Sigmoid colon (tissue), 7 donors: ENCODE measurements at places on chromosomes 1 and 21. TPM values are rescaled to one million over a fixed set of nuclear protein-coding genes. Genes with fewer than 3 reads are reported as not detected.
A peak's percentile ranks its signal among the peaks of the same experiment; 100 is the strongest.

DNAJC6 gene
- polyA plus RNA-seq, result 0.23 TPM

FAM131C gene
- polyA plus RNA-seq, result not detected

GRIK3 gene
- 0.60 TPM for polyA plus RNA-seq

DNA sequence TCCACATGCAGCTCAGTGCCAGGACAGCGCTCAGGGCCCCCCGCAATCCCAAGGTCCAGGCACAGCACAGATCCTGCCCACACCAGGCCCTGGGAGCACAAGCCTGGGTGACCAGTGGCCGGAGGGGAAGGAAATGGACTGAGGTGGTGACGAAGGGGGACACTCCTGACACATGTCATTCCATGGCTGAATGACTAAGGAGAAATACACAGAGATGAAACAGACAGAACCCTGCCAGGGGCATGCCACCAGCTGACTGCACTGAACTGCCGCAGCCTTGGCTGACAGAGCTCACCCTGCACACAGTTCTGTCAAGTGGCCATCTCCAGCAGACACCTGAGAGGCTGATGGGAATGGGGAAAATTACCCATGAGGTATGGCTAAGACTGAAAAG, 56.1 kb downstream of the HSF2BP start:
- DNase-seq, result no peak

DNA sequence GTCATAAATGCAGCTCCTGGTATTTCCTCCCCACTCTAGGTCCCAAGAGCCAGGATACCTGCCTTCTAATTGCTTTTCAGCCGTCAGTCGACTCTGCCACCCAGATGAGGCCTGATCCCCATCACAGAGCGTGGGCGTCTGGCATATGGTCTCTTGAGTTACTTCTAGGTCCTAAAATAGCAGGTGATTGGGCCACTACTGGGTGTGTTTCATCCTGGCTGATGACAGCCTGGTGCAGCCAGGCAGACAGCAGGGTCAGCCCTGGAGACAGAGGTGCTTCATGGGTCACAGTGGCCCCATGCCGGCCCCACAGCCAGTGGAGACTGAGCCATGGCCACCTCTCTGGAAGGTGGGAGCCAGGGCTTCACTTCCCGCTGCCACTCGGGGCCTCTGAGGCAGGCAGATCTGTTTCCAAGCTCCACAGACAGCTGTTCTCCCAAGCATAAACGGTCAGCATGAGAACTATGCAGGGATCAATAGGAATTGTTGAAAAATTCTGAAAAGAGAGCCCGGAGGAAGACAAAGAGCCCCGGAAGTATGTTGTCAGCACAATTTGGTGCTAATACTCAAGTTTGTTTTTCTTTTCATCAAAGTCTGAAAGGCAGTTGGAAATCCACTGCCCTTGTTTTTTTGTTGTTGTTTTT, 83.0 kb downstream of the MAN1C1 start:
- DNase-seq, result no peak

- no peak for DNase-seq
Observed at GRCh38 chr1:61655453-61655852, 69.5 kb downstream of the TM2D1 start.

DNA sequence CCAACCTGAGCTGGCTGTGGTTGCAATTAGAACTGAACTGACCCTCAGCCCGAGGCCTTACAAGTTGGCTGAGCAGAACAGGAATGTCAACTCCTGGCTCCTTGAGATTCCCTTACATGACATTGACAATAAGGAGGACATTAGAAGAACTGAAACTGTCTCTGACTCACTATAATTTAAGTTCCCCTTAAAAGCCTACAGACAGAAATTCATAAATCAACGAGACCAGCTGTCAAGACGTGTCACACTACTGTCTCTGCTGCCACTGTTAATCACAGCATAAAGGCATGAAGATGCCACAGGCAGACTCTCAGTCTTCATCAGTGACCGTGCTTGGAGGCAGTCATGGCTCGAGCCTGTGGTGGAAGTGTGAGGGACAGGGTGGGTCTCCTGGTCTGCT, 168.8 kb downstream of the GABPA start:
- DNase-seq, result no peak

DNA sequence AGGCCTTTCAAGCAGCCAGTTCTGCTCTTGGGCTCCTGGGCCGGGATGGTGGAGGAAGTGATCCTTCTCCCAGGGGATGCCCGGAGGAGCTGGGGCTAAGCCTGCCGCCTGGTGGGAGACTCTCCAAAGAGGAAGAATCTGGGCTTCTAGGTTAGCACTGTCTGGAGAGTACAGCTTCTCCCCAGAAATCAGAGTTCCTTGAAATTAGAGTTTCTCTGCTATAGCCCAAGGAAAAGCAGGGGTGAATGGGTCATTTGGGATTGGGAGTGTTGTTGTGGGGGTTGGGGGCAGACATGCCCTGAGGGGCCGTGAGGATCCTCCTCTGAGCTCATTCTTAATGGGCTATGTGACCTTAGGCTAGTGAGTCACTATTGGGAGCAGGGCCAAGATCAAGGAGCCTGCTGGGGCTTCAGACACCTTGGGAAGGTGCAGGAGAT, 6.5 kb downstream of the LGR6 start:
- no peak for DNase-seq

DNA sequence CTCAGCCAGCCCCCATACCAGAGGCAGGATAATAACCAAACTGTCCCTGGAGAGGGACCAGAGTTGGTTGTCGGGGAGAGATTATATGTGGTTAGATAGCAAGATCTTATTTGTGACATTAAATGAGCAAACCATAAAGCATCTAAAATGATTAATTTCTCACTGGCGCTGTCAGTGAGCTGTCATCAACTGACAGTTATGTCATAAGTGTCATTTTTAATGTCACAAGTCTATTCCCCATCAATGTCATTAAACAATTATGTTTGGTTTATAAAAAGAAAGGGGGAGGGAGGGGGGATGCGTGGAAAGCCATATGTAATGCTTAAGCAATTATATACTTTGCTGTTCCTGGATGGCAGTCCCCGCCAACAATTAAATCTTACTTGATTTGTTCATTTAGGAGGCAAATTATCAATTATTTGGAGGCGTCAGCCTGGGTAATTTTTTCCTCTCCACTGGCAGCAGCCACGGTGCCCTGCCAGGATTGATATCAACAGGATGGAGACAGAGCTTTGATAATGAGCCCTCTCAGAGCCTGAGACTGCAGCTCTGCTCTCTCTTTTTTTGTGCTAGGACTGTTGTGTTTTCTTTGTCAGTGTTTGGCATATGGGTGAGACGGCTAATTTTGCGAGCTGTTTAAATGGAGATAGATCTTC, 333.6 kb upstream of the CAMK1G start:
- no peak for DNase-seq

DNA sequence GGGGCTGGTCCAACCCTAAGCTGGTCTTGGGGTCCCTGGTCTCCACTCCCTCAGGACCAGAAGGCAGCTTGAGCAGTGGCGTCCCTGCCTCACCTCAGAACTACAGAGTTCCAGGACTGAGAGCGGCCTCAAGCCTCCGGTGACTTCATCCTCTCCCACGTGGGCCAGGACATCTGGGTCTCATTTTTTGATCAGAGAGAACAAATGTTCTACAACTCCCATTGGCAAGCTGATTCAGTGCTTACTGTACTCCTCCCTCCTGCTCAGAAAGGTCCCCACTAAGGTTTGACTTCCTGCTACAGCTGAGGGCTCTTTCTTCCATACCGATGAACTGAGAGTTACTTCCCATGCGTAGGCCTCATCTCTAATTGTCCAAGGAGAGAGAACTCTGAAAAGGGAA, 78.5 kb downstream of the PLXNA2 start:
- DNase-seq, result peak; percentile 71

KRTAP22-1 gene
- not detected for polyA plus RNA-seq

- no peak for DNase-seq
Observed at GRCh38 chr1:220139966-220140365, 46.0 kb downstream of the IARS2 start.

GRCh38 chr1:226344441-226345259, 35.7 kb upstream of the LIN9 start:
- peak; percentile 13 for DNase-seq

PIGR gene
- polyA plus RNA-seq, result 569 TPM

GRCh38 chr1:209607102-209607794, 23.7 kb downstream of the CAMK1G start:
- DNase-seq, result no peak

GRCh38 chr1:192914696-192915095, 105.9 kb downstream of the RGS2 start:
- DNase-seq, result no peak

LCE2B gene
- not detected for polyA plus RNA-seq

CNKSR1 gene
- polyA plus RNA-seq, result 29.0 TPM

DNA sequence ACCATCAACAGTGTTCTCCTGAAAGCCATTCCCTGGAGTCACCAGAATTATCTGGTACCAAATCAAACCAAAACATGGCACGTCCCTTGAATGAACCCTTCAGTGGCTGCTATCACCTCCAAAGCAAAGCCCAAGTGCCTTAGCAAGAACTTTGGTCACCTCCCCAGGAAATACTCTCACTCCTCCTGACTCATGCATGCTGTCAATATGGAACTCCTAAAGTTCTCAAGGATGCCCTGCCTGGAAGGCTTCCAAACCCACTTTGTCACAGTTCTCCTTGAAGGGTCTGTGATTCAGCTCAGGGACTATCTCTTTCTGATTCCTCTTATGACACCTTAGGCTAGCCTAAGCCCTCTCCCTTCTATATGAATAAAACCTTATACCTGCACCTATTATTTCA, 146.1 kb upstream of the RUNX1 start:
- no peak for DNase-seq

C21orf58 gene
- polyA plus RNA-seq, result 1.8 TPM
